ENCODE measurements at places on chromosomes 13 and 19.
A peak's percentile ranks its signal among the peaks of the same experiment; 100 is the strongest.

DNA sequence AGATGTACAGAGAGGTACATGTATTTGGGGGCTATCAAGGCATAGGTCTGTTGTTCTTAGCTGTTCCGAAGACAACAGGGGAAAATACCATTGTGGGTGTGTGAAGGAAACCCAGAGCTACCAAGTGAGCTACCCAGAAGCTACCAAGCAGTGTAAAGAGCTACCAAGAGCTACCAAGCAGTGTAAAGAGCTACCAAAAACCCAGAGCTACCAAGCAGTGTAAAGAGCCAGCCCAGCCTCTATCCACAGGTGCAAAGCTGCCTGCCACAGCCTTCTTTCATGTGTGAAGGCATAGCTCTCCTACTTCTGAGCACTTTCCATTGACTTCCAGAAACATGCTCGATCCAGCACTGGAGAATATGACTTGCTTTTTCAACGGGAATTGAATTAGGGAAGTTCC is 145.7 kb downstream of the AKAP11 start:
- no peak for DNase-seq

DNA sequence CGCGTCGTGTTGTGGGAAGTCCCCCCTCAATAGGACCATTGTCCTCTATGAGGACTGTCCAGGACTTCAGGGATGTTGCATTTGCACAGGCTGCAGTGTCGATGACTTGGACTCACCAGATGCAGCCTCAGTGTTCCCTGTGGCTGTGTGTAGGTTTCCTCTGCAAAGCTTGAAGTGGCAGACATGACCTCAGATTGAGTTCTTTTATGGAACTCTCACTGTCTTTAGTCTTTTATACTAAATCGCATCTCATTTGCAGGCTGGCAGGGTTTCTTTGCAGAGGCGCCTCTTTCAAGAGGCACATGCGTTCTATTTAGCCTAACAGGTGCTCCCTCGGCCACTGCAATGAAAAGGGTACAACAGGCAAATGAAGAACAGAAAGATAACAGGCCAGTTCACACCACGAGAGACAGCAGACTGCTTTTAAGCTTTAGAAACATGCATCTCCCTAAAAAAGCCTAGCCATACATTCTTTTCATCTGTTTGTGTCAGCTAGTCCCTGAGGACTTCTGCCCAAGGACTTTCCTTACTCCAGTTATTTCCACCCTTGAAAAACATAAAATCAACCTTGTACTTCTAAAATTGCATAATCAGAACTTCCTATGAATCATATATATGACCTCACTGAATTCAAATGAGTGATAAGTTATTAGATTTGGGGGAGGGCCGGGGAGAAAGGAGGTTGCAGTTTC is 118.4 kb downstream of the RAB20 start:
- DNase-seq: no peak

- DNase-seq: no peak
Measured at GRCh38 chr19:55147545-55148251, 1.3 kb downstream of the TNNT1 start.

- DNase-seq: peak; percentile 81
Measured at GRCh38 chr19:11092181-11092538, 2.9 kb downstream of the LDLR start.

- DNase-seq: no peak
Measured at GRCh38 chr19:42250666-42251531, 4.0 kb downstream of the ERF start.

DNA sequence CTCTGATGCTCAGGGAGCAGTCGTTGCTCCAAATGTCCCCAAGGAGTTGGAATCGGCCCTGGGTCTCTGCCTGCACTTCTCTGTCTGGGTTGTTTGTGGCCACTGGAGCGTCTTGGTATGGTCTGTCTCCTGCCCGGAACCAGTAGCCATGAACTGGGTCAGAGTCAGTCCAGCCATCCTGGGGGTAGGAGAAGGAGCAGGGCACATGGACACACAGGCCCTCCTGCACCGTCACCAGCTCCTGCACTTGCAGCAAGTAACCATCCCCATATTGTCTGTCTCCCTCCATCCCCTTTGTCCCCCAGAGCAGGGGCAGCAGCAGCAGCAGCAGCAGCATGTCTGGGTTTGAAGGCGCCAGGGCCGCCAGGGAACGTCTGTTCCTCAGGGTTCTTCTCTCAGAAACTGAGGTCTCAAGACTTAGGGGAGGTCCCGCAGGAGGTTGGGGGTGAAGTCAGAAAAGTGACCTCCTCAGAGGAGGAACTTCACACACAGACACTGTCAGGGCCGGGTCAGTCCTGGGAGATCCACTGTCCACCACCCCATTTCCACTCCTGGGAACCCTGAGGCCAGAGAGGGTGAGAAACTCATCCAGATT is at the start of gene SIGLEC8:
TSS of gene SIGLEC8 (minus strand) at position 404 of the 595 bp plus-strand sequence. CDS start at position 337, 67 bp downstream.
- no peak for DNase-seq

- DNase-seq: no peak
Measured at GRCh38 chr19:56508290-56508778, 679 bp downstream of the ZNF471 start.

DNA sequence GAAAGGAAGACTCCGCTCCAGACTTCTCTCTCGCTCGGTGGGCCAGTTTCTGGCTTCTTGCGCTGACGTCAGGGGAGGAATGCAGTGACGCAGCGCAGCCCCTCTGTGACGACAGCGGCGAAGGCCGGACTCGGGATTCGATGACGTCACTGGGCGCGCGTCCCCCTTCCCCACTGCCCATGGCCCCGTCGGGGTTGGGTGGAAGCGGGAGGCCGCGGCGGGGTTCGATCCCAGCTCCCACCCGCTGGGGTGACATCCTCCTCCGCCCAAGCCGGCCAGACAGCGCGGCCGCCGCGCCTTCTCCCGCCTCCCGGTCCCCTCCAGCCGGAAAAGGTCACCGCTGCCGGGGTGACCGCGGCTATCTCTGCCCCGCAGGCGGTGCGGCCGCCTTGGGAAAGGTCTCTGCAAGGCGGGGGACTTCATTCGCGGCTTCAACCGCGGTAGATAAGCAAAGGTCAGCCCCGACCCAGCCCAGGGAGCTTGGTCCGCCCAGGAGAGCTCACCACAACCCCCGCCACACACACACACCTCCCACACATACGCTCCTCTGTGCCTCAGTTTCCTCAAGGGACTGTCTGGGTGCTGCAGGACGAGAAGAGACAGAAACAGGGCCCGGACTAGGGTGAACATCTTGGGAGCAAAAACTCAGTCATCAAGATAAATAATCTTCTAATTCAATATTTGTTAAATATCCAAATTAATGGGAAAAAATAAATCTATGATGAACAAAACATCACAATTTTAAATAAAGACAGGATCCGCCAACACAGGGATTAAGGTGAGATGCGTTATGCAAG is 844 bp upstream of the RFX1 start:
- DNase-seq: no peak

DNA sequence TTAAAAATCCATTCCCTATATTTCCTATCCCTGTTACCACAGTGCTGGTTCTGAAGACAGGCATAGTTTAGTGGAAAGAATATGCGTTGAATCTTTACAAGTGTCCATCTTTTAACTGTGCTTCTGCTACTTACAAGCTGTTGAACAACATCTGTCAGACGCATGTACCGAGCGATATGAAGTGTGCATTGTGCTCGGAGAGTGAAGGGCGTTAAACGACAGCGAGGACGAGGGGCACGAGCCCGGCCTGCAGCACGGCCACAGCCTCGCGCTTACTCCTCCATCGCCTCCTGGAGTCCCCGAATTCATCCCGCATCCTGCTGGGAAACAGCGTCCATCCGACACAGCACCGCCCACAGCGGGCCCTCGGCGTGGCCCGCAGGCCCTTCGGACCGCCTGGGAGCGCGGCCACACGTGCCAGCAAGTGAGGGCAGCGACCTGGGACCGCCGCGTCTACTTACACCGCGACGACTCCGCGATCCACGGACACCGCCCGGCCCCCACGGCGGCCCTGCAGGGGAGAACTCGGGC is 514 bp downstream of the PCID2 start:
- no peak for DNase-seq

DNA sequence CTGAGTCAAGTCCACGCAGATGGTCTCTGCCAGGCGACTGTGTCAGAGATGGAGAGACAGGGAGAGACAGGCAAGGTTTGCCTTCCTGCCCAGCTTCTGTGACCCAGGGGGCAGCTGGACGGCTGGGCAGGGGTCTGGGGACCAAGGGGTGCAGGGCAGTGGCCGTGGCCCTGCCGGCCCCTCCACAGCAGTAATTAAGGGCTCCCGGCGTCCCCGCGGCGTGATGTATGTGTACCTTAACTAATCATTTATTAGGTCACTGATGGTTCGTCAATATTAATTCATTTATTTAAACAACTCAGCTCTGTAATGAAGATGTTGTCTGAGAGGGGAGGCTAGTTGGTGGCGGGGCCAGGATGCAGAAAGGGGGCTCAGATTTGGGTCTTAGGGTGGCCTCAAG is 28.6 kb upstream of the TCF3 start:
- no peak for DNase-seq

GRCh38 chr19:33273065-33273736 is 29.1 kb downstream of the CEBPA start:
- DNase-seq: no peak

DNA sequence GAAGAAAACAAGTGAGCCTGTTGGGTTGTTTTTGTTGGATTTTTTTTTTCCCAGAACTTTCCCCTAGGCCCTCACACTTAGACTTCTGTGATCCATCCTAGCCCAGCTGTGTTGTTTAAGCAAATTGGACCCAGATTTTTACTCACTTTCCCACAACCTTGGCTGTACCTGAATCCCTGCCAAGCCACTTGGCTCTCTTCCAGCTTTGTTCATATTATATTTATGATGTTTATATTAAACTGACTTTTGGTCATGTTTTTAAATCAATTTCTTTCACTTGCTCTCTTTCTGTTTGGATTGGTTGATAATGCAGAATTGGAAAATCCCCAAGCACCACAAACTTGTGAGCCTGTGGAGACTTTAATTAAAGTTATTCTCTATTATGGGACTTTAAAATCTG is 16.6 kb downstream of the OLFM4 start:
- DNase-seq: no peak

- no peak for DNase-seq
Measured at GRCh38 chr13:113646376-113646775, 11.6 kb downstream of the ATP4B start.

- peak; percentile 25 for DNase-seq
Measured at GRCh38 chr19:7337380-7338194, 11.2 kb upstream of the ARHGEF18 start.

GRCh38 chr13:51724721-51725120 is 79.2 kb downstream of the DHRS12 start:
- DNase-seq: no peak

GRCh38 chr13:40388617-40389016 is 277.8 kb downstream of the FOXO1 start:
- peak; percentile 88 for DNase-seq

GRCh38 chr13:98845742-98846141 is 93.3 kb upstream of the SLC15A1 start:
- DNase-seq: no peak

DNA sequence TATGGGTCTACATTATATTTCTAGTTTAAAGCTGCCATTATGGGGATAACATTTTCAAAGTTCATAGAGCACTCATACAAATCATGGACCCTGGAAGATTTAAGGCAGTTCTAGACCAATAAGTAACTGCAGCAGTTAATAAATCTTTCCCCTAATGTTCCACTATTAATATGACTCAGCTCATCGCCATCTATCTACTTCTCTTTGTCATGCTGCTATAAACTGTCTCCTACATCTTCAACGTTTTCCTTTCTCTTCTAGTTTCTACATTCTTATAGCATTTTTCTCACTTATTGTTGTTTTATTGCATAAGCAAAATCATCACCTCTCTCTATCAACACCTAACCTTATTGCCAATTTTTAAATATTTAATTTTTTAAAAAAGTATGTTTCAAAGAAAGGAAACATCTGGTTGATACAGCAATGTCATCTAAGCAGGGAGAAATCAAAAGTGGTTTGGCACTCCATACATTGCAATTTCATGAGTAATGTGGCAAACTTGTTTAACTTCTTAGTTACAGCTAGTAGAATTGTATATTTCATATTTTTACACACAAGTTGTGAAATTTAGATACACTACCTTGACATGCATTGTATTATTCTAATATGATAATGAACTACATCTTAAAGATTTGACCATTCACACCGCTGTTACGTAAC is 1500.4 kb upstream of the MIR17HG start:
- DNase-seq: no peak

- no peak for DNase-seq
Measured at GRCh38 chr19:45815481-45816216, 541 bp upstream of the RSPH6A start.

GRCh38 chr13:73272831-73273230 is 214.0 kb downstream of the KLF5 start:
- no peak for DNase-seq

- no peak for DNase-seq
Measured at GRCh38 chr13:97030705-97031452, 36.6 kb upstream of the OXGR1 start.

GRCh38 chr13:44196196-44196751 is 177.3 kb upstream of the SERP2 start:
- DNase-seq: no peak

DNA sequence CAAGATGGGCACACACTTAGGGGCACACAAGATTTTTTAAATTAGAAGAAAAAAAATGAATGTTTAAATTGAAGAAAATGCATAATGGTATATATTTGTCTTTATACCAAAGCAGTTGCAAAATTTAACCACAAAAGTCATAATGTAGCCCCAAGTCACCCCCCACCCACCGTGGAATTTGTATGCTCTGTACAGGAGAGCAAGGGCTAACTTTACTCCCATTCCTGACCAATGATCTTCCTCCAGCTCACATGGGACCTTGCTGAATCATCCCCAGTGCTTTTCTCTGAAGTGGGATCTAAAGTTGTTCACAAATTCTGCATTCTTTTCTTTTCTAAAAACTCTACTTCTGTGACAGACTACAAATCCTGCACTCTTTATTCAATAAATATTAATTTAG is 597.0 kb downstream of the UQCRFS1 start:
- no peak for DNase-seq

- DNase-seq: no peak
Measured at GRCh38 chr13:95020298-95020987, 280.8 kb downstream of the ABCC4 start.

GRCh38 chr13:34467450-34468083 is 474.5 kb upstream of the NBEA start:
- DNase-seq: no peak

- DNase-seq: no peak
Measured at GRCh38 chr13:44266305-44266704, 107.3 kb upstream of the SERP2 start.

GRCh38 chr13:99131410-99131809 is 69.2 kb upstream of the UBAC2 start:
- DNase-seq: no peak

DNA sequence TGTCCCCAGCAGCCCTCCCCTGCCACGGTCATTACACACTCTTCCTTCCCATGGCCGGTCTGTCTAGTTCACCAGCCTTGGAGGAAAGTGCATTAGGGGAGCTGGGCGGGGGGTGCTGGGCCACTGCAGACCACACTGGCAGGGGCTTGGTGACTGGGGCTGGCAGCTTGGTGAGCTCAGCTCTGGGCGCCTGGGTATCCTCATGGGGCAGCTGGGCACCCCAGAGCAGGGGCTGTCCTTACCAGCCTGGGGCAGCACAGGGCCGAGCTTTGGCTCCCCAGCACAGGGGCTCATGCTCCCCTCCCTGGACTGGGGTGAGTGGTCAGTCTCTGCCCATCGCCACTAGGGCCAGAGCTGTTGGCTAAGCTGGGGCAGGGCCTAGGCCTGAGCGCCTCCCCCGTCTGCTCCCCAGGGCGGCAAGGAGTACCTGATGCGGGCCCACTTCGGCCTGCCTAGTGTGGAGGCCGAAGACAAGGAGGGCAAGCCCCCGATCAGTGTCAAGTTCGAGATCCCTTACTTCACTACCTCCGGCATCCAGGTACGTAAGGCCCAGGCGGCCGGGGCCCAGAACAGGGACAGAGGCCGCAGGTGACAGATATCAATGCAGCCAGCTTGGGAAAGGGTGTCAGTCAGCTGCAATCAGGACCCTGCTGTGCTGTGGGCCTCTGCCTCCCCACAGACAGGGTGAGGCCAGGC is 35.5 kb downstream of the AP1M1 start:
- no peak for DNase-seq

Measured in CD4-positive, alpha-beta memory T cell (primary cell).